Naive thymus-derived CD4-positive, alpha-beta T cell (primary cell): ENCODE measurements at places on chromosomes 3 and 15. TPM values are rescaled to one million over a fixed set of nuclear protein-coding genes. Genes with fewer than 3 reads are reported as not detected.

DNA sequence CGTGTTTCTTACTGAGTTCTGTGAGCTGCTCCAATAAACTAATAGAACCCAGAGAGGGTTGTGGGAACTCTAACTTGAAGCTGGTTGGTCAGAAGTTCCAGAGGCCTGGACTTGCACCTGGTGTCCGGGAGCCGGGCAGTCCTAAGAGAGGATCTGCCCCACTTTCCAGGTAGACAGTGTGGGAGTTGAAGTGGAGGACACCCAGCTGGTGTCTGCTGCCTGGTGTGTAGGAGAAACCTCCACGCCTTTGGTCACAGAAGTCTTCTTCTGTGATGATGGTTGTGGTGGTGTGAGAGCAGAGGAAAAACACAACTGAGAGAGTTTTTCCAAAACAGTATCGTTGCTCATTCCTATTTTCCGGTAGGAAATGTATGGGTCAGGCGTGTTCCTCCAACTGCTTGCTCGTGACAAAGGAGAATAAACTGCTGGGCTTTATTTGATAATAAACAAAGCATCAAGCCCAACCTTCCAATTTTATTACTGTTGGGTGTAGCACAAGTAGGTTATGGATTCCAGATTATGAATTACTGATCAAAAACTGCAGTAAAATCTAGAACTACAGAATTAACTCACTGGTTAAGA, 137.0 kb downstream of the KLF13 start:
- no peaks in the 10 kb centered on the region for H3K36me3 ChIP-seq
- H3K27ac ChIP-seq = no peak overlapping the region
- DNase-seq = no peak
- no peaks in the 10 kb centered on the region for H3K27me3 ChIP-seq
- H3K4me1 ChIP-seq = peaks cover 8% of the 10 kb centered on the region

- H3K4me3 ChIP-seq = no peak overlapping the region
- H3K27me3 ChIP-seq = no peaks in the 10 kb centered on the region
- H3K4me1 ChIP-seq = no peaks in the 10 kb centered on the region
- H3K36me3 ChIP-seq = no peaks in the 10 kb centered on the region
- DNase-seq = no peak
- H3K27ac ChIP-seq = no peak overlapping the region
Observed at GRCh38 chr3:69749461-69749860, 10.2 kb downstream of the MITF start.

DNA sequence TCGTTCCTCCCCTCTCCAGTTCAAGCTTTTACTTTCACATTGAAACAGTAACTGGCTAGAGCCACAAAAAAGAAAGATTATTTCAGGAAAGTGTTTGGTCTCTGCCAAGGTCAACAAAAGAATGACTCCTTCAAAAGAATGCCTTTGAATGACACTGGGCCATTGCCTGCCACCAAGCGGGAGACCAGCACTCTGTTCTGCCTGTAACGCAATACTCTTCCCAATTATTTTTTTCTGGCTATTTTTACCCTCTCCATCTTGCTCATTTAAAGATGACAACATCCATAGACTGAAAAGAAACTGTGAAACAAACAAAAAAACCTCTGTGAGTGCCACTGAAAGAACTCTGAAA, 37.3 kb downstream of the EHHADH start:
- DNase-seq = no peak
- no peaks in the 10 kb centered on the region for H3K36me3 ChIP-seq
- no peak overlapping the region for H3K4me3 ChIP-seq
- no peak overlapping the region for H3K27ac ChIP-seq
- H3K27me3 ChIP-seq = no peaks in the 10 kb centered on the region

- peak overlapping the region; percentile 77 for H3K27ac ChIP-seq
- peak overlapping the region; percentile 79 for H3K4me3 ChIP-seq
- peak; percentile 84 for DNase-seq
- peaks cover 13% of the 10 kb centered on the region for H3K4me1 ChIP-seq
- H3K27me3 ChIP-seq = no peaks in the 10 kb centered on the region
Observed at GRCh38 chr3:128152419-128153155, 694 bp upstream of the EEFSEC start.

- no peak overlapping the region for H3K4me3 ChIP-seq
- no peak overlapping the region for H3K27ac ChIP-seq
- no peaks in the 10 kb centered on the region for H3K27me3 ChIP-seq
Observed at GRCh38 chr3:141426404-141427034, 58.2 kb downstream of the ZBTB38 start.

- no peak for DNase-seq
- H3K36me3 ChIP-seq = no peaks in the 10 kb centered on the region
- no peaks in the 10 kb centered on the region for H3K4me1 ChIP-seq
- H3K27me3 ChIP-seq = no peaks in the 10 kb centered on the region
- H3K27ac ChIP-seq = no peak overlapping the region
Observed at GRCh38 chr3:71573181-71573580, 10.3 kb downstream of the FOXP1 start.

- no peaks in the 10 kb centered on the region for H3K36me3 ChIP-seq
- no peaks in the 10 kb centered on the region for H3K27me3 ChIP-seq
- DNase-seq = no peak
- H3K4me1 ChIP-seq = no peaks in the 10 kb centered on the region
Observed at GRCh38 chr3:156910022-156910421, 83.9 kb downstream of the LEKR1 start.

GRCh38 chr3:114518206-114518808, 224.5 kb downstream of the TIGIT start:
- peaks cover 3% of the 10 kb centered on the region for H3K27me3 ChIP-seq
- no peak for DNase-seq
- H3K36me3 ChIP-seq = no peaks in the 10 kb centered on the region
- H3K27ac ChIP-seq = no peak overlapping the region

DNA sequence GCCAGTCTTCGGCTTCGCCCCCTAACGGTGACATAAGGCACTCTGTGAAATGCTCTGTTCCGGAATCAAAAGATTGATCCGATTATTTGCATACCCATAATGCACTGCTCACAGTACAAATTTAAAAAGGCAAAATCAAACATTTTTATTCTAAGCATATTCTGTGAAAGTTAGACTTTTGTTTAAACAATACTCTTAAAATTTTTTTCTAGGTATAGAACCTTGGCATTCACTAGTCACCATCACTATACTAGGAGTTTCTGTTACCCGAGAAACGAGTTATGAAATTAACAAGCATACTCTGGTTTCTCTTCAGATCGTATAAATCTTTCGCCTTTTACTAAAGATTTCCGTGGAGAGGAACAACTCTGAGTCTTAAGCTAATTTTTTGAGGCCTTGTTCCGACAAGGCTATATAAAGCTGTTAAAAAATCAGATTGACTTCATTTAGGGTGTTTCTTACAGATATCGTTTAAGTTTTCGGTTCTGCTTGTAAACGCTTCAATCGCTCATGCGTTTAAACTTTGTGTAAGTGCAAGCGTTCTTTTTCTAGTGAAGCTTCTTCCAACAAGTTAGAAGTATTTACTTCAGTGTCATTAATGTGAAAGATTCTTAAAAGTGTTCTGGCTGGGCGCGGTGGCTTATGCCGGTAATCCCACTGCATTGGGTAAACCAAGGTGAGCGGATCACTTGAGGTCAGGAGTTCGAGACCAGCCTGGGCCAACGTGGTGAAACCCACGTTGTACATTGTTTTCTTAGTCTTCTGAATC, at the start of gene RNU5B-1:
Gene RNU5B-1 (plus strand): TSS at position 297 of the 769 bp plus-strand sequence.
- peak within 1 kb of the TSS; percentile 83 for H3K27ac ChIP-seq
- peak; percentile 93 for DNase-seq
- H3K27me3 ChIP-seq = no peaks in the 10 kb centered on the region
- H3K36me3 ChIP-seq = no peaks in the 10 kb centered on the region
- H3K4me1 ChIP-seq = no peaks in the 10 kb centered on the region

DNA sequence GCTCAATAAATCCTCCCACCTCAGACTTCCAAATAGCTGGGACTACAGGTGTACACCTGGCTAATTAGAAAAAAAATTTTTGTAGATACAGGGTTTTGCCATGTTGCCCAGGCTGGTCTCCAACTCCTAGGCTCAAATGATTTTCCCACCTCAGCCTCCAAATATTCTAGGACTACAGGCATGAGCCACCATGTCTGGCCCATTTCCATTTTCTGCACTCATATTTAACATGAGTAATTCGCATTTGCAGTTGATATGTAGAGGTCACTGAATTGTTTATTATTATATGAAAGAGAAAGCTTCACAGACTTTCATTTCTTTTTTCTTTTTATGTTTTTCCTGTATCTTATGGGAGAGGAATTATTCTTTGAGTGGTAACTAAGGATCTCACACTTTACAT, 492.7 kb downstream of the CNTN3 start:
- no peak overlapping the region for H3K4me3 ChIP-seq
- no peaks in the 10 kb centered on the region for H3K36me3 ChIP-seq
- H3K27ac ChIP-seq = no peak overlapping the region
- no peak for DNase-seq
- H3K27me3 ChIP-seq = no peaks in the 10 kb centered on the region

- no peak overlapping the region for H3K27ac ChIP-seq
- DNase-seq = no peak
- no peaks in the 10 kb centered on the region for H3K27me3 ChIP-seq
- H3K4me3 ChIP-seq = no peak overlapping the region
Observed at GRCh38 chr3:51471775-51472652, 27.8 kb downstream of the DCAF1 start.

GRCh38 chr3:9686050-9686550, 17.5 kb upstream of the CPNE9 start:
- no peak overlapping the region for H3K27ac ChIP-seq
- H3K27me3 ChIP-seq = no peaks in the 10 kb centered on the region
- H3K36me3 ChIP-seq = peaks cover 100% of the 10 kb centered on the region
- H3K4me3 ChIP-seq = no peak overlapping the region
- DNase-seq = no peak
- no peaks in the 10 kb centered on the region for H3K4me1 ChIP-seq

- no peaks in the 10 kb centered on the region for H3K4me1 ChIP-seq
- no peak overlapping the region for H3K4me3 ChIP-seq
- DNase-seq = no peak
- H3K27me3 ChIP-seq = no peaks in the 10 kb centered on the region
- no peak overlapping the region for H3K27ac ChIP-seq
Observed at GRCh38 chr15:99507016-99507503, 58.7 kb upstream of the MEF2A start.

DNA sequence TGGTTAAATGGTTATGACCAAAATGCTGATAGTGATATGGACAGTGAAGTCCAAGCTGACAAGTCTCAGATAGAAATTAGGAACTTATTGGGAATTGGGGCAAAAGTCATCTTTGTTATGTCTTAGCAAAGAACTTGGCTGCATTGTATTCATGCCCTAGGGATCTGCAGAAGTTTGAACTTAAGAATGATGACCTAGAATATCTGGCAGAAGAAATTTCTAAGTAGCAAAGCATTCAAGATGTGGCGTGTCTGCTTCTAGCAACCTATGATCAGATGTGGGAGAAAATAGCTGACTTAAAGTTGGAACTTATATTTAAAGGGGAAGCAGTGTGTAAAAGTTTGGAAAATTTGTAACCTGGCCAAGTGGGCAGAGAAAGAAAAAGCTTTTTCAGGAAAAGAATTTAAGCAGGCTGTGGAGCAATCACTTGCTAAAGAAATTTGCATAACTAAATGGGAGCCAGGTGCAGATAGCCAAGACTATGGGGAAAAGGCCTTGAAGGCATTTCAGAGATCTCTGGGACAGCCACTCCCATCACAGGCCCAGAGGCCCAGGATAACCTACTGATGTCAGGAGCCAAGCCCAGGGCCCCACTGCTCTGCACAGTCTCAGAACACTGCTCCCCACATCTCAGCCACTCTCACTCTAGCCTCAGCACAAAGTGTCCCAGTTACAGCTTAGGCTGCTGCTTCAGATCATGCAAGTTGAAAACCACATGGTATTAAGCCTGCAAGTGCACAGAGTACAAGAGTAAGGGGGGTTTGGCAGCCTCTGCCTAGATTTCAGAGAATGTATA, 147.8 kb upstream of the TGFBR2 start:
- H3K36me3 ChIP-seq = no peaks in the 10 kb centered on the region
- H3K4me1 ChIP-seq = no peaks in the 10 kb centered on the region
- H3K4me3 ChIP-seq = no peak overlapping the region

GRCh38 chr3:187695449-187695848, 6.9 kb downstream of the RTP2 start:
- H3K4me3 ChIP-seq = no peak overlapping the region
- H3K36me3 ChIP-seq = no peaks in the 10 kb centered on the region
- H3K27ac ChIP-seq = no peak overlapping the region

DNA sequence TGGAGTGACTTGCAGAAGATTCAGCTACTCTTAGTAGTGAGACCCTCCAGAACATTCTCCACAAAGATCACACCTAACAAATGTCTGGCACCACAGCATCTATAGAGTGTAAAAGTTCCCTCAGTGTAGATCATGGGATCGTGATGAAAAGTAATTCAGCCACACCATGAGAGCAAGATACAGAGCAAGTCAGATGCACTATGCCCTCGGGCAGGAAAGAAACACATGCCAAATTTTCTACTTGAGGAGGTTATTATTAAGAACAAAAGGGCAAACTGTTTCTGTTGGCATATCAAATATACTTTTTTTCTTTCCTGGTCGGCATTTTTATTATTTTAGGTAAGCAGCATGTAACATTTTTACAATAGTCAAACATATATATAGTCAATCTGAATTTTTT, 44.8 kb upstream of the SNTN start:
- H3K4me1 ChIP-seq = no peaks in the 10 kb centered on the region
- DNase-seq = no peak
- H3K36me3 ChIP-seq = no peaks in the 10 kb centered on the region

DNA sequence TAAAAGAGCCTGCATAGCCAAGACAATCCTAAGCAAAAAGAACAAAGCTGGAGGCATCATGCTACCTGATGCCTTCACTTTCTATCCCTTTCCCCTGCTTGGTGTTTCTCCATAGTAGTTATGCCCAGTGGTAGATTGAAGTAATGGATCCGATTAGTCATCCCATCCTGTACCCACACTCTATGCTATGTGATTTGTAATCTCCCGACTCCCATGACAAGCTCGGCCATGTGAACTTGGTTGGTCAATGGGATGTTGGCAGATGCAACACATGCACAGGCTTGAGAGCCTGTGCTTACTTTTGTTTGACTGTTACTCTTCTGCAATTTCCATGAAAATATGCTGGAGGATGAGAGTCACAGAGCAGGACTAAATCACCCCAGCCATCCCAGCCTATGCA, 334.9 kb upstream of the DPH6 start:
- H3K4me3 ChIP-seq = no peak overlapping the region
- no peaks in the 10 kb centered on the region for H3K27me3 ChIP-seq
- no peaks in the 10 kb centered on the region for H3K4me1 ChIP-seq
- H3K36me3 ChIP-seq = no peaks in the 10 kb centered on the region

GRCh38 chr3:63048367-63049326, 173.4 kb upstream of the CADPS start:
- H3K4me3 ChIP-seq = no peak overlapping the region
- DNase-seq = no peak
- H3K27me3 ChIP-seq = no peaks in the 10 kb centered on the region
- no peak overlapping the region for H3K27ac ChIP-seq
- no peaks in the 10 kb centered on the region for H3K4me1 ChIP-seq
- no peaks in the 10 kb centered on the region for H3K36me3 ChIP-seq

The BFSP2 gene
- total RNA-seq = not detected

The SV2B gene
- 0.05 TPM for total RNA-seq

The GXYLT2 gene
- total RNA-seq = not detected

The STAB1 gene
- total RNA-seq = 29.2 TPM

The MBNL1 gene
- 656 TPM for total RNA-seq

The BNC1 gene
- total RNA-seq = not detected

The ITIH1 gene
- not detected for total RNA-seq

The KCNAB1 gene
- not detected in 2 replicates for total RNA-seq
